ENCODE measurements at places on chromosomes 12 and 14.
A peak's percentile ranks its signal among the peaks of the same experiment; 100 is the strongest.

DNA sequence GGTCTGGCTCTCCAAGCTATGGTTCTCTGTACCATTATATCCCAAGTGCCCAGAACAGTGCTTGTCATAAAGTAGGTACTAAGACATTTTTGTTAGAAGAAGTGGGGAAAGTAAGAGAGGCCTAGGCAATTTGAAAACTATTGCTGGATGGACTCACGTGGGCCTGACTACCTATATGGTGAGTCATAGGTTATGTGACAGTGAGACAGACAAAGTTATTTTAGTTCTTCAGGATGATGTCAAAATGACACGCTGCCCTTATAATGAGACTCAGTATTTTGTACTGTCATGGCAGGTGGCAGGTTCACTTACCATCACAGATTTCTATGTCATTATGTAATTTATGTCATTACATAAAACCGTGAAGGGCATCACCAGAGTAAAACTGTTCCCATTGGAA lies 53.1 kb downstream of the PARP11 start:
- no peak for DNase-seq

DNA sequence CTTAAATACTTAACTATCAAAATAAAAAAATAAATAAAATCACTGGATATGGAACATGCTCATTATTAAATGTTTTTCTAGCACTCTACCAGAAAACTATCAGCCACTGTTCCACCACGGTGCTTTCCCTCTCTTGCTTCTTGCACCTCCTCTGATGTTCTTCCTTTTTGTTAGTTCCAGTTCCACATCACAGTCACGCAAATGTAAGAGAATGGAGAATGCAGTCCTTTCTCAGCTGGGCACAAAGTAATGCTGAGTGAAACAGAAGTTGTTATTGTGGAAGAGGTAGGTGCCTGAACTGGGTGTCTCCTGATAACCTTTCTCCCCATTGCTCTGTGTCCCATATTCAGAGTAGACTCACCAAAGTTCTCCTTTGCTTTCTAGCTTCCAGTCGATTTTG lies 1116.9 kb upstream of the TMEM132C start:
- no peak for DNase-seq

DNA sequence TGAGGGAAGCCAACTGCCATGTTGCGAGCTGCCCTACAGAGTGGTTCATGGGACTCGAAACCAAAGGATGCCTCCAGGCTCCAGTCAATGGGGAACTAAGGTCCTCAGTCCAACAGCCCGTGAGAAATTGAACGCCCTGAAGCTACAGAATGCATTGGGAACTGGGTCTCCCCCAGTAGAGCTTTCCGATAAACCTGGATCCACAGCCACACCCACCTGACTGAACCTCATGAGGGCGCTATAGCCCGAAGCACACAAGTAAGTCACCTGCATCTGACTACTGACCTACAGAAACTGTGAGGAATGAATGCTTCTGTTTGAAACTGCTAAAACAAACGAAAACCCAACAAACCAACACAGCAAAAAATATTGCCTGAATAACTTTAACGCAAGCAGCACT lies 1297.7 kb downstream of the AACS start:
- no peak for DNase-seq

- no peak for DNase-seq
Observed at GRCh38 chr12:123288751-123289346, 17.2 kb upstream of the CDK2AP1 start.

DNA sequence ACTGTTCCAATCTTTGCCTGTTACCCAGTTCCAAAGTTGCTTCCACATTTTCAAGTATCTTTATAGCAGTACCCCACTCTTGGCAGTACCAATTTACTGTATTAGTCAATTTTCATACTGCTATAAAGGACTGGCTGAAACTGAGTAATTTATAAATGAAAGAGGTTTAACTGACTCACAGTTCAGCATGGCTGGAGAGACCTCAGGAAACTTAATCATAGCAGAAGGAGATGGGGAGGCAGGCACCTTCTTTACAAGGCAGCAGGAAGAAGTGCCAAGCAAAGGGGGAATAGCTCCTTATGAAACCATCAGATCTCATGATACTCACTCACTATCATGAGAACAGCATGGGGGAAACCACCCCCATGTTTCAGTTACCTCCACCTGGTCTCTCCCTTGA lies 215.0 kb downstream of the SNAPC1 start:
- no peak for DNase-seq

DNA sequence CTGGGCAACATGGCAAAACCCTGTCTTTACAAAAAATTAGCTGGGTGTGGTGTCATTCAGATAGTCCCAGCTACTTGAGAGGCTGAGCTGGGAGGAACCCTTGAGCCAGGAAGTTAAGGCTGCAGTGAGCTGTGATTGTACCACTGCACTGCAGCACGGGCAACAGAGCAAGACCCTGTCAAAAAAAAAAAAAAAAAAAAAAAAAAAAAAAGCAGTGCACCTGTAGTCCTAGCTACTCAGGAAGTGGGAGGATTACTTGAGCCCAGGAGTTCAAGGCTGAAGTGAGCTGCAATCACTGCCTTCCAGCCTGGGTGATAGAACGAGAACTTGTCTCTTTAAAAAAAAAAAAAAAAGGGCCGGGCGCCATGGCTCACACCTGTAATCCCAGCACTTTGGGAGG lies 5.6 kb downstream of the REM2 start:
- no peak for DNase-seq

GRCh38 chr14:75293920-75294648 lies 15.5 kb downstream of the FOS start:
- peak; percentile 97 for DNase-seq

DNA sequence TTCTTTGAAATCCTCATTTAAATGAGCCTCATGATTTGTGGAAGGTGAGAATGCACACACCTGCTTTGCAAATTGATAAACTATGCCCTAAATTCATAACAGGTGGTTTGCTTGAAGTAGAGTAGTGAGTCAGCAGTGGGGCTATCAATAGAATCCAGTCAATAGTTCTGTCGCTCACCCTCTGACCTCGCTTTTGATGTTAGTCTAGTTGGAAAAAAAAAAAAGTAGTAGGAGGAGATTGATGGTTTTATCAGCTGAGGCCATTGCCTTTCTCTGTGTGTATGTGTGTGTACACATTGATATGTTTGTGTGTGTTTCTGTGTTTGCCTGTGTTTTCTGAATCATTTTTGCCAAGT lies 267.3 kb downstream of the SNAPC1 start:
- no peak for DNase-seq
